ENCODE measurements at places on chromosomes 3 and 15. TPM values are rescaled to one million over a fixed set of nuclear protein-coding genes. Genes with fewer than 3 reads are reported as not detected.

Gene ATP13A5
- total RNA-seq = not detected

Gene GOLGA6B
- total RNA-seq = not detected

Gene C3orf70
- 1.8 TPM for total RNA-seq

Gene ILDR1
- total RNA-seq = not detected

DNA sequence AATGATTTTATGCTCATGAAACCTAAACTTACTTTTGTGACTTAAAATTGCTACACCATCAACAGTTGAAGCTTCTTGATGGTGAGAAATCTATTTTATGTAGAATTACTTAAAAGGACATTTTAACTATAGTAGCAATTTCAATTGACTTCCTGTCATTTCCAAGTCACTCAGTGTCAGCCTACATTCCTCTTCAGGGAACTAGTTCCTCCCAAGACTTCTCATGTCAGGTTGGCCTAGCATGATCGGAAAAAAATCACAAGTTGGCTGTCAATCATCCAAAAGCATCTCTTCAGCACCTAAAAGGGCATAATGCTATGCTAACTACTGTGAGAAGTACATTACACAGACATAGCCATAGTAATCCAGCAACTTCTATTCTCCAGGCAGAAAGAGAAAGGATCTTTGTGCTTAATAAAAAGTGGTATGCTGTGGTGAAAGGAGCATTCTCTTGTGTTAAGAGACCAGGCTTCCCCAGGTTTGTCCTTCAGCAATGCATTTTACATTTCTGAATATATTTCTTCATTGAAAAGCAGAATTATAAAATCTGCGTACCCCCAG, 893.7 kb downstream of the AGBL1 start:
- DNase-seq = no peak

Gene UBE2E2
- 18.6 TPM for total RNA-seq

Gene GUCA1C
- not detected for total RNA-seq

Gene MINAR1
- total RNA-seq = 1.6 TPM

Gene CDAN1
- 4.7 TPM for total RNA-seq

DNA sequence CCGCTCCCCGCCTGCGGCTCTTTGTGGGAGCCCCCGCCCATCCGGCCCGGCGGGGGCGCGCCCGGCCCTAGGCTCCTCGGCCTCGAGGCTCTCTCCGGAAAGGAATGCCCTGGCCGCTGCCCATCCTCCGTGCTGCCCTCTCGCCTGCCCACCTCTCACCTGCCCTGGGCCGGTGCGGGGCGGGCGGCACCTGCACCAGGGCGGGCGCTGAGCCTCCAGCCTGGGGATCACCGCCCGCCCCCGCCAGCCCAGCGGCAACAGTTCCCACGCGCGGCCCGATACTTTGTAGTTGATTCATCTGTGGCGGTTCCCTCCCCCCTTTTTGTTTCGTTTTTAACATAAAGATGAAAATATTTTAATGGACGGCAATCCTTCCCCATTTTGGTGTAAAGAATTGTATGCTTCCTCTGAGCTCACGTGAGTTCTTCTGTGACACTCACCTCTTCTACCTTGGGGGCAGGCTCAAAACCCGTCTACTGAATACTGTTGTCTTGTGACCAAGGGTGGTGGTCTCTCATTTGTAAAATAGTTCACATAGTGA, 1.9 kb downstream of the KLF13 start:
- peak; percentile 49 for DNase-seq

GRCh38 chr3:125206934-125207333, 5.6 kb downstream of the SLC12A8 start:
- no peak for DNase-seq

DNA sequence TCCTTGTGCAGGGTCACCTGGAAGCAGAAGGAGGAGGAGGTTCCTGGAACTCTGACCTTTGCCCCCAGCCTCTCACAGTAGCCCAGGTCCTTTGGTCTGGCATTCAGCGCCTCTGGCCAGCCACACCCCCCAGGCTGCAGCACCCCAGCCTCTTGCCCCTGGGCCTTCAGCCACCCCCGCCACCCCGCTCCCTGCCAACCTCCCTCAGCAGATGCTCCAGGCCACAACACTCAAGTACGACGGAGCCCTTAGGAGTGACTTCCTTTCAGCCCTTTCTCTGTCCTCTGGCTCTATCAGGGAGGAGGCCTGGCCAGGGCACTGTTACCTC, 45.2 kb downstream of the GRIP2 start:
- DNase-seq = no peak

Gene NSMCE3
- total RNA-seq = 6.3 TPM

DNA sequence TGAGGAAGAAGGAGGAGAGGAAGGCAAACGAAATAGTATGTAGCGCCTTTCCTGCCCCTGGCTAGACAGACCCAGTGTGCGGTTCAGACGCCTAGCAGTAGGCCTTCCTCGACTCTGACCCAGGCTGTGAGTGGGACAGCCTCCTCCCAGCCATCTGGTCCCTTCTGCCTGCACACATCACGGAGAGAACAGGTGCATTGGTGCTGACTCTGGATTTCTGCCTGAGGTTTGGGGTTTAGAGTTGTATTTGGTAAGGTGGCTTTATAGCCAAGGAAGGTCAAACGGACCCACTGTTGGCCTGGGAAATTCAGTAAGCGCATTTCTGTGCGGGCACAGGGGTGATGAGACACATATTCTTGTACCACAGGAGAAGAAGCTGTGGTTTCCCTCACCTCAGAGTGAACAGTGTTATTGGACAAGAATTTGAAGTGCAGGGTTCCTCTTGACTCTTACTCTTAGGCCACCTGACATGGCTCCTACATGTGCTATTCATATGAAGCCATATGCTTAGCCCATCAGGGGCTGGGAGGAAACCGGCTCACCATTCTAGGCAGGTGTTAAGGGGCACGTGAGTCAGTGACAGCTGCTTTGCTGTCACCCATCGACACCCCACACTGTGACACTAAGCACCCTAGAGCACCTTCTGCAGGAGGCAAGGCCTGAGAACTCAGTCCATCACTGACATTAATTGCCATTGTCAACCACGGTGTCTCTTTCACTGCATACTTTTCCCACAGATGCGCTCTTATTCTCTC, 143.3 kb downstream of the CHDH start:
- DNase-seq = no peak

GRCh38 chr3:179015551-179016020, 56.0 kb downstream of the ZMAT3 start:
- DNase-seq = peak; percentile 83

- peak; percentile 58 for DNase-seq
Observed at GRCh38 chr3:127525373-127525772, 65.2 kb downstream of the TPRA1 start.

Gene FBXW12
- not detected for total RNA-seq
